ENCODE measurements at places on chromosomes 7 and 10. TPM values are rescaled to one million over a fixed set of nuclear protein-coding genes. Genes with fewer than 3 reads are reported as not detected.

The PTEN gene
- 67.8 TPM for total RNA-seq

The ENO4 gene
- 0.06 TPM for total RNA-seq

The NODAL gene
- total RNA-seq: not detected

The SH2D4B gene
- total RNA-seq: not detected

The FAM24B gene
- total RNA-seq: 5.3 TPM

The STRIP2 gene
- total RNA-seq: 0.30 TPM

The ARL5B gene
- 12.6 TPM for total RNA-seq

The DDC gene
- total RNA-seq: 1.2 TPM

The AMPH gene
- 6.7 TPM for total RNA-seq

The SPDYE6 gene
- not detected for total RNA-seq
